HS-5 (cell line): ENCODE measurements at places on chromosomes 4 and X.

DNA sequence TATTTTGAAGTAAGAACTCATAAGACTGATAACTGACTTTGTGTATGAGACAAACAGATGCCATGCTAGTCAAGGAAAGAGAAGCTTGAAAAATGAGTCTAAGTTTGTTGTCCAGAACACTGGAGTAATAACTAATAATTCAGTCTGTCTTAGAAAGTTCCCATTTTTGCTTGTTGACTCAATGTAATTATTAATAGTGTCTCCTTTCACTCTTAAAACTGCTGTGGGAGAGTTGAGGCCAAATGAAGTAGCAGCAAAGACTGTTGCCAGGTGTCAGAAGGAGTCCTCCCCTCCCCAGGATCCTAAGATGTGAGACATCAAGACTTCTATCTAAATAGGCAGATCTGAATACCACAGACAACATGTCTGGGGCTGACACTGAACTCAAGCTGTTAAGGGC, 20.8 kb upstream of the FAM13A start:
- no peak for DNase-seq

- DNase-seq = no peak
These were observed 10.7 kb downstream of the TRPC5OS start for GRCh38 chrX:111886678-111887077.

- peak; percentile 2 for DNase-seq
These were observed 99.5 kb downstream of the EFHC2 start for GRCh38 chrX:44244008-44244407.

GRCh38 chrX:44744799-44745198, 99.0 kb upstream of the DUSP21 start:
- no peak for DNase-seq

GRCh38 chrX:11430271-11430670, 137.1 kb downstream of the AMELX start:
- no peak for DNase-seq

DNA sequence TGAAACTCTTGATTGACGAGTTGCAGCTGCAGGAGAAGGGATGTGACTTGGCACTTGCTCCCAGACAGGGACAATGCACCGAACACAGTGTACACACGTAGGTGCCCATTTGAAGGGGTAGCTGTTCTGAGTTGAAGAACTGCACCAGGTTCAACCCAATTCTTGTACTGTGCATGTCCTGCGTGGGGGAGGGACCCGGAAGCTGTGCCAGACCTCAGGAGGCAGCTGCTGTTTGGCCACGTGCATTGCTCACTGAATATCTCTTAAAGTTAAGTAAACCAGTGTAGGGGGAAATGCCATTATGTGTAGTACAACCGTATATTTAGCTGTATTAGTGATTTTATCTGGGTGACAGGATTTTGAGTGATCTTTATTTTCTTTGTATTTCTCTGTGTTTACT, 12.0 kb upstream of the RBBP7 start:
- no peak for DNase-seq

DNA sequence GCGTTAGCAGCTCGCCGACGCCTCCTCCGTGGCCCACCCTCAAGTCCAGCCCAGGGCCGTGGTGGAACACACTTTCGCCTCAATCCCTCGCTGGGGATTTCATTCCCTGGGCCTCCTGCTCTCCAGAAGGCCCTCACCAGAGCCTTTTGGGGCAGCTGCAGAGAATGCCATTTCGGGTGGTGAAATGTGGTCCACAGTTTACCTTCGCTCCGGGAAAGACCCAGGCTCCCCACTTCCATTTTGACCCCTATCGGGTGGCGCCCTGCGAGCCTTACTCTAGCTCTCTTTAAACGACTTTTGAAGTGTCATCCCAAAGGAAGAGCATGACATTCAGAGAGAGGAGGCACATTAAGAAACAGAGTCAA, 496 bp downstream of the SH2D1A start:
- no peak for DNase-seq
